Stimulated activated CD8-positive, alpha-beta memory T cell treated with anti-CD3 and anti-CD28 coated beads, Interleukin-4, amount 100 ng/mL, for 4 hours (primary cell): ENCODE measurements at places on chromosomes 13 and 19.

GRCh38 chr13:20359335-20359734, 127.2 kb upstream of the GJB6 start:
- DNase-seq, result no peak

- DNase-seq, result no peak
These were observed 195.7 kb upstream of the IPO5 start for GRCh38 chr13:97757807-97758206.

DNA sequence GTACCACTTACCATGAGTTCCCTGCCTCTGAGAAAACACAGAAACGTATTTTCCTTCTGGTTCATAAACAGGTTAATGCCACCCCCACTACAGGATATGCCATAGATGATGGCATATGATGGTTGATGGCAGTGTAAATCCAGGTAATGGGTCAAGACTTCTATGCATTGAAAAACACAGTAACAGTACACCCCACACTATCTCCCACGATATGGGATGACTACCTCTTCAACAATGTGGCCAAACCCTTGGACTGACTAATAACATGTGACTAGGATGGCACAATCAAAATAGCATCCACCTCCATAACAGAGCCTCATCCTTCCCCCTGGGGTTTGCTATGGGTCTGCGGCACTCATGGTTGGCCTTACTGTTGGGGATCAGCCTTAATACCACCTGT, 22.0 kb downstream of the ZNF235 start:
- no peak for DNase-seq

- DNase-seq, result no peak
These were observed 47.3 kb upstream of the NBEA start for GRCh38 chr13:34894756-34895155.

DNA sequence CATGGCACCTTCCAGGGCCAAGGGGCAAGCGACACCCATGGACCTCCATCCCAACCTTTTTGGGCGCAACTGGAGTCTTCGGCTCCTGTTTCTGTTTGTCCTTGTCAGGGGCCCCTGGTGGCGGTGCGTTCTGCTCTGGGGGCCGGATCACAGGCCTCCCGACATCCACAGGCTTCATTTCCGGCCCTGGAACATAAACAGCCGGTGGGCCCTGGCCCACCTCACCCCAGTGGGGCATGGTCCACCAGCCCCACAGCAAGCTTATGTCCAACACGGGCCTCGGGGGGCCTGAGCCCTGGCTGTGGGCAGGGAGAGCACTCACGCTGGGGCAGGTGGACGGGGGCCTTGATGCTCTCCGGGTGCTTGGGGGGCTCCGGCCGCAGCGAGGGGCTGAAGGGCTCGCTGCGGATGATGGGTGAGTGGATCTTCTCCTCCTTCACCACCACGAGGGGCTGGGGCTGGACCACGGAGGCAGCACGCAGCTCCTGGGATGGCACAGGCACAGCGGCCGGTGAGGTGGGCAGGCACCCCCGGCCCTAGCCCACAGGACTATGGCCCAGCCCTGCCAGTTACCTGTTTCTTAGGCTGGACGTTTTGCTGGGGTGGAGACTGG, 7.2 kb upstream of the EPHX3 start:
- no peak for DNase-seq

- no peak for DNase-seq
These were observed 18.2 kb upstream of the UBAC2 start for GRCh38 chr13:99182439-99182838.

GRCh38 chr19:6276447-6276846, 3.3 kb downstream of the MLLT1 start:
- DNase-seq, result no peak

DNA sequence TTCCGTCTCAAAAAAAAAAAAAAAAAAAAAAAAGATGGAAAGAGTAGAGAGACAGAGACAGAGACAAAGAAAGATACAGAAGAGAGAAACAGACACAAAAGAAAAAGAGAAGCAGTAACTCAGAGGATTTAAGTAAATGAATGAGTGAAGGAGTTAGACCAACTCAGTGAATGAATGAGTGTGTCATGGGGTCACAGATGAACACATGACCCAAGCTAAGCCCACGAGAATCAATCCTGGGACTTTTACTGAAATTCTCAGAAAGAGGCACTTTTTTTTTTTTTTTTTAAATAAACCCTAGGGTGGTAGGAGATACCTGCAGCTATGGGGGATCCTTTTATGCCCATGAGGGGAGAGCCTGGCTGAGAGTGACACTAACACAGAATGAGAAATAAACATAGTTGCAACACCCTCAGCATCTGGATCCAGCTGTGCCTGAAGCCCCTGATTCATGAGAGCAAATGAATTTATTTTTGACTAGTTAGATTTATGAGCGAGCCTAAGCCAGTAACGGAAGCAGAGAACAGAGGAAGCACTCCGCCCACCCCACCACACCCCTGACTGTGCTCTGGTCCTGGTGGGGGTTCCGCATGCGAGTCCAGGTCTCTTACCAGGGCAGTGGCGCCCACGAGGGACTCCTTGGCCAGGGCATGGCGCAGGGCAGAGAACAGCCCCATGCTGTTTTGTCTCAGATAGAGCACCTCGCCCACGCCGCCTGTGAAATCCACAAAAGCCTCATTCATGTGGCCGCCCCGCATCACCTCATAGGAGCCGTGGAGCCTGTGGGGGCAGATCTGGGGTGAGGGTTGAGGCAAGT, 4.6 kb downstream of the CAPN12 start:
- DNase-seq, result no peak

DNA sequence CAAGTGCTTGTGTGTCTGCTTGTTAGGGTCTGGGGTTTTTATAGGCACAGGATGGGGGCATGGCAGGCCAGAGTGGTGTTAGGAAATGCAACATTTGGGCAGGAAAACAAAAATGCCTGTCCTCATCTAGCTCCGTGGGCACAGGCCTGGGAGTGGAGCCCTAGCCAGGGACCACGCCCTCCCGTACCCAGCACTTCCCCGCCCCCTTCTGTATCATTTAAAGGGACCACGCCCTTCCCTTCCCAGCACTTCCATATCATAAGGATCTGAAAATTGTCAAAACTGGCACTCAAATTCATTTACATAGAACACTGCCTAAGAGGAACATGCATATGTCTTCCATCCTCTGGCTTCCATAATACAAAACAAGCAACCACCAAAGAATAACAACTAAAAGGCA, 185.8 kb downstream of the B3GLCT start:
- no peak for DNase-seq

DNA sequence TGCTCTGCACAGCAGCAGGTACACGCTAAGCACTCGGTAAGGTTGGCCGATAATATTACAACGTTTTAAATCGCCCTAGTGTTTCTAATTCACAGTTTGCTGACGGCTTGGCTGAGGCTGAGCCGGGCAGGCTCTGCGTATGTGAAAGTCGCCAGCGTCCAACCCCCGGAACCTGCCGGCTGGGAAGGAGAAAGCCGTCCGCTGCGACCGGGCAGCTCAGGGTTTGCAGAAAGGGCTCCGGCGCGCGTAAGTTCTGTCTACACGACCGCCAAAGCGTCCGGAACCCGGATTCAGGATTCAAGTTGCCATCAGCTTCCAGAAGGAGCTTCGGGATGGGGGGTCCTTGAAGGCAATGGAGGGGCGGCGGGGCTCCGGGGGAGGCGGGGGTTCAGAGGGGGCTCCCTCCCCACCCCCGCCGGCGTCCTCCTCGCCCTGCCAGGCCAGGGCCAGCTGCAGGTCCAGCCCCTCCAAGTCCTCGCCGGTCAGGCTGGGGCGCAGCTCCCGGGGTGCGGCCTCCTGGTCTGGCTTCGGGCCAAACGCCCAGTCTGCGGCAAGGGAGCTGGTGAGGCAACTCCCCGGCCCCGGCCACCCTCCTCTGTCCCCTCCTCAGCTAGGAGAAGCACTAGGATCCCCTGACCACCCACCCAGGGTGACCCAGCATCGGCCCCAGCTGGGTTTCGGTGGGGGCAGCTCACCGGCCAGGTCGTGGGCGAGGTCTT, 575 bp downstream of the SMIM44 start:
- no peak for DNase-seq

DNA sequence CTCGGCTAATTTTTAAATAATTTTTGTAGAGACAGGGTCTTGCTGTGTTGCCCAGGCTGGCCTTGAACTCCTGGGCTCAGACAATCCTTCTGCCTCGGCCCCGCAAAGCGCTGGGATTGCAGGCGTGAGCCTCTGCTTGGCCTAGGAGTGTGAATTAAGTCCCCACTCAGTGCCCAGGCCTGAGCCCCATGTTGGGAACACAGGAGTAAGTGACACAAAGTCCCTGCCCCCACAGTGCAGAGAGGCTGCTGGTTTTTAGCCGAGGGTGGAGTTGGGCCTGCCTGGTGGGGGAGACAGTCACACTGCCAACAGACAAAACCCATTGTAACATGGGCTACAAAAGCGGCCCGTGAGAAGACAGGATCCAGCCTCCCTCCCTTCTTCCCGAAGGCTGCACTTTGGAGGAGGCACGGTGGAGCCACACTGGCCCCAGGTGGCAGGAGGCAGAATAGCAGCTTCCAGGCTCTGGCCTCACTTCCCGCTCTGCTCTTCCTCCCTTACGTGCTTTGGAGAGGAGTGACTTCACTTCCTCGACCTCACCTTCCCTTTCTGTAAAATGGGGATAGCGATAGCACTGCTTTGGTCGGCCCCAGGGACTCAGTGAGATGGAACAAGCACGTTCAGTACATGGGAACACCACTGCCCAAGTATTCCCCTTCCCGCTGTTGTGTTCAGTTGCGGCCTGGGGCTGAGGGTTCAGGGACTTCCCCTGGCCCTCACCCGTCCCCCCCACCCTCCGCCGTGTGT, 15.2 kb upstream of the EHD2 start:
- no peak for DNase-seq

DNA sequence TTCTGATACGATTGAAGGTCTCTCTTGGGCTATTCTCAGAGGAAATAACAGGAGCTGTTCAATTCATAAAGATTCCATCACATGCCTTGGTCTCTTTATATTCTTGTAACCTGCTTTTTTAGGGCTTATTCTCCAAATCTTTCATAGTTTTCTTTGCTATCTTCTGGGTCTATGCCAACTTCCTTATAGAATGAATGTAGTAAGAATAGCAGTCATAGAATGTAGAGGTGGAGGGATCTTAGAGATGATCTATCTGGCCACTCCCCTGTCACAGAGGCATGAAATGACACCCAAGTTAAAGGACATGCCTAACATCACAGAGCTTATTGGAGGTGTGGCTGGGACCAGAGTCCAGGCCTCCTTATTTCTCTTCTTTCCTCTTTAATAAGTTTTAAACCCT, 13.2 kb downstream of the LCP1 start:
- DNase-seq, result no peak

DNA sequence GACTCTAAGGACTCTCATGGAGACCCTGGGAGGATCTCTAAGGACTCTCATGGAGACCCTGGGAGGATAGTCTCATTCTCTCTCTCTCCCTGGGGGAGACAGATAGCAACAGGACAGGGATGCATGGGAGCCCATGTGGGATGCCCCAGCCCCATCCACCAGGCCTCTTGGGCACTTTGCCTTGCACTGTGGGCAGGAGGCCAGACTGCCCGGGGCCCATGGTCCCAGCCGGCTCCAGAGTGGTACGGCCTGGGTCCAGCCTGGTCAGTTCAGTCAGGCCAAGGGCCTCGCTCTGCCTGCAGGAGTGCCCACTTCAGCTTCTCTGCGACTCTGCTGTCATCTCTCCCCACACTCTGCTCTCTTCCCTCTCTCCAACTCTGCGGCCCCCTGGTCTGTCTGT, 48.6 kb upstream of the SHKBP1 start:
- DNase-seq, result no peak

- DNase-seq, result no peak
These were observed 224.2 kb downstream of the FOXO1 start for GRCh38 chr13:40442231-40442630.

DNA sequence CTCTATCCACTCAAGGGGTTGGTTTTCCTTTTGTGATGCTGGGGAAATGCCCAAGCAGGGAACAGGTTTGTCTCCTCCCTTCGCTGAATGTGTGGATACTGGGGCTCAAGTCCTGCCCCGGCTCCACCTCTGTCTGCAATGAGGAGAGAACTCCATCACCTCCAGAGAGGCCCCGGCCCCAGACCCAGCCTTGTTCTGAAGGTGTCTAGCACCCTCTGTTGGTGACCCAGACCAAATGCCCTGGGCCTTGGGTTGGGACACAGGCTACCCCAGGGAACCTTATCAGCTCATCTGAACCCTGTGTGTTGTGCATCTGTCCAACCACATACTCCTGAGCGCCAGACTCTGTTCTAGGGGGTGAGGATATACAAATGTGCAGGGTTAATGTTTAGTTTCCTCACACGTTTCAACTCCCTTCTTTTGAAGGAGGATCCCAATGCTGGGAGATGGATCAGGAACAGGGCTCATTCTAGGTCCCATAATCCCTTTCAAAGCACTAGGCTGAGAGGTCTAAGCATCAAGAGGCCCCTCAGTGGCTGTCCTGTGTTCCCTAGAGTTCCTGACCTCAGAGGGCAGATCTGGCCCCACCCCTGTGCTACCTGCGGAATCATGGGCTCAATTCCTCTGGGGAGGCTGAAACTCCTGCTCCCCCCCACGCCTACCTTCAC, 112.5 kb upstream of the SLC7A1 start:
- DNase-seq, result peak; percentile 10
